ENCODE measurements at places on chromosomes 1 and 21. TPM values are rescaled to one million over a fixed set of nuclear protein-coding genes. Genes with fewer than 3 reads are reported as not detected.

Gene OR2T11
- total RNA-seq: not detected

Gene FMO3
- 0.13 TPM for total RNA-seq

Gene SELE
- not detected for total RNA-seq

Gene SLC16A1
- 72.5 TPM for total RNA-seq

Gene WNT4
- under 0.01 TPM for total RNA-seq

Gene GIPC2
- 0.25 TPM for total RNA-seq

Gene XCL2
- not detected for total RNA-seq

Gene KIF14
- total RNA-seq: 13.9 TPM

Gene PRDX6
- 157 TPM for total RNA-seq

Gene RNU1-3
- total RNA-seq: under 0.01 TPM

Gene IPO9
- total RNA-seq: 25.3 TPM

Gene LCE2A
- total RNA-seq: not detected

Gene MAB21L3
- total RNA-seq: not detected

Gene RGS8
- total RNA-seq: not detected

Gene FAM72A
- total RNA-seq: 7.7 TPM

Gene NBPF4
- not detected for total RNA-seq

Gene AMY2B
- total RNA-seq: 0.33 TPM

Gene PCBP3
- 1.5 TPM for total RNA-seq

Gene PCP4L1
- not detected for total RNA-seq

Gene PTGS2
- 0.38 TPM for total RNA-seq

Gene LCE3E
- not detected for total RNA-seq

Gene CNTN2
- total RNA-seq: not detected

Gene OR2T2
- not detected for total RNA-seq

Gene CITED4
- 30.0 TPM for total RNA-seq
